ENCODE measurements at places on chromosomes 4 and X. TPM values are rescaled to one million over a fixed set of nuclear protein-coding genes. Genes with fewer than 3 reads are reported as not detected.

GRCh38 chrX:142214081-142214480 is 9.0 kb upstream of the MAGEC2 start:
- no peak for DNase-seq

GRCh38 chr4:118889312-118889691 is 648 bp downstream of the SYNPO2 start:
- DNase-seq, result no peak

GRCh38 chrX:53287493-53288138 is 6.2 kb upstream of the IQSEC2 start:
- peak; percentile 85 for DNase-seq

DNA sequence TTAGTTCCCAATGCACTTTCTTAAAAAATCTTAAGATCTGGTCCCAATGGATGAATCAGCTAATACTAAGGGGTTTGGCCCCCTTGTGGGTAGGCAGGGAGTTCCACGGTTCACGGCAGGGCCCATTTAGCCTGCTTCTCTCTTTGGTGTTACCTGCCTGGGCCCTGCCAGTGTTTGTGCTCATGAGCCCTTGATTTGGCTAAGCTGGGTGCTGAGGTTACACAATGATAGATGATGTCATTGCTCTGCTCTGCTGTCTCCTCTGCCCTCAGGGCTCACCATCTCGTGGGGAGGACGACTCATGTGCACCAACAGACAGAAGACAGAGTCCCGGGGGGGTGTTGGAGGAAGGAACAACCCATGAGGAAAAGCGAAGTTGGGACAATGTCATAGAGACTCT is 24.4 kb downstream of the RTL5 start:
- peak; percentile 30 for DNase-seq

DNA sequence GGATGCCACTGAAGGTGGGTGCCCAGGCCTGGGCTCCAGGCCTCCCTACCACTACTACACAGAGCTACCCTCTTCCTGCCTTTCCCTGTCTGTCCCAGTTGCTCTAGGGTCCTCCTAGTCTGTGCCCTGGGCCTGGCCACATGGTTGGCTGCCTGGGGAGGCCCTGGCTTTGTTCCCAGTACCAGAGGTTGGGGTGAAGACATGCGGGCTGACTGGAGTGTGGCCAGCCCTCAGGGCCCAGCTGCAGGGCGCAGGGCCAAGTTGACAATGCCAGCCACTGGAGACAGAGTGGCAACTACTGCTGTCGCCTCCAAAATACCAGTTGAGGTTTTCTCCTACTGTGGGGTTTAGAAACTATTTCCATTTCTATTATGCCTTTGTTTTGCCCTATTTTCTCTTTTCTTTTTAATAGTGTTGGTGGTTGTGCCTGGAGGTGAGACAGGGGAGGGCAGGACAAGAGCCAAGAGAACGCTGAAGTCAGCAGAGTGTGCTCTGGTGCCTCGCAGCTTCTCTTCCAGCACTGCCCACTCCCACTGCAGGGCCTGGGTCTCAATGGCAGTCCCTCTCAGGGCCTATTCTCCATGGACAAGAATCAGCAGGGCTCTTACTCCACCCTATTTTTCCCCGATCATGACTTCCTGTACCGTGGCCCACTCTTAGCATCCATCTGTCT is 32.2 kb upstream of the XPNPEP2 start:
- no peak for DNase-seq

- DNase-seq, result no peak
Measured at GRCh38 chr4:167456619-167457018, 222.3 kb upstream of the SPOCK3 start.

- no peak for DNase-seq
Measured at GRCh38 chr4:135605076-135605475, 1403.5 kb upstream of the PABPC4L start.

- no peak for DNase-seq
Measured at GRCh38 chr4:174061026-174061425, 222.4 kb downstream of the FBXO8 start.

Gene NHSL2
- total RNA-seq, result 0.66 TPM

Gene SSX2
- 0.88 TPM for total RNA-seq

Gene SHROOM4
- 7.0 TPM for total RNA-seq

Gene SOD3
- not detected for total RNA-seq

Gene ABCG2
- not detected for total RNA-seq
